ENCODE measurements at places on chromosomes 6 and 20.

DNA sequence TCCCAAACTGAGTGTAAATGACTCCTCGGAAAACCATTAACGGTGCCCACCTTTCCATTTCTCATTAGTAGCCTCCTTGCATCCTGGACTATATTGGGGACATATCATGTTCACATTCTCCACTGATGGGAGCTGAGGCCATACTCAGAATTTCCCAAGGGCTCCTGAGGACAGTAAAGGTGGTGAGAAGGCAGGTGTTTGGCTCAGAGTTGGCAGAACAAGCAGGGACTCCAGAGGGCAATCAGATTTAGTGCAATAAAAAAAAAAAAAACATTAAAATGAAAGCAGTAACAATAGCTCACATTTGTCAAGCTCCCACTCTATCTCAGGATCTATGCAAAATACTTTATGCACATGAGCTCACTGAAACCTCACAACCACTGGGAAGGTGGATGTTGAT is 401.4 kb downstream of the MAFB start:
- no peaks in the 10 kb centered on the region for H3K36me3 ChIP-seq
- H3K4me3 ChIP-seq, result no peak overlapping the region
- peaks cover 8% of the 10 kb centered on the region for H3K27me3 ChIP-seq
- no peaks in the 10 kb centered on the region for H3K4me1 ChIP-seq

DNA sequence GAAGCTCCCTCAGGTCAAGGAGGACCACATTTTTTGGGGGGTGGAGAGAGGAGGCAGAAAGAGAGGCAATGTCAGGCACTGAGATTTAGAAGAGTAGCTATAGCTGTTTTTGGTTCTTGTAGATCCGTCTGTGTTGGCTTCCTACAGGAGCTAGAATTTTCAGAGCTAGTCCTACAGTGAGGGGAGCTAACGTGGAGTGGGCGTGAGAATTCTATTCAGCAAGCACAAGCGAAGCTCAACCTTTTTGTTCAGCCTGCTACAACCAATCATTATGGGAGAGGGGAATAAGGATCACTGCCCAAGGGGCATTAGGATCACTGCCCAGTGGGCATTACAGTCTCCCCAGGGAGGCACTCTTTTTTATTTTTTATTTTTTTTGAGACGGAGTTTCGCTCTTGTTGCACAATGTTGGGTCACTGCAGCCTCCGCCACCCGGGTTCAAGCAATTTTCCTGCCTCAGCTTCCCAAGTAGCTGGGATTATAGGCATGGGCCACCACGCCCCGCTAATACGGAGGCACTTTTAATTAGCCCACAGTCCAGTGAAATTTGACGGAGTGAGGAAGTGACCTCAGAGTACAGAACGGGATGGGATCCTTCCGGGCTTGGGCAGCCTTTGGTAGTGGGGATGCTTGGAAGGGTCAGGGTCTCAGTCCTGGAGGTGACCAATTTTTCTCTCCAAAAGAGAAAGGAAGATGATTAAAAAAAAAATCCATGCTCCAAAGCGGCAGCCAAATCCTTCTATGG is 1.1 kb upstream of the PANK2 start:
- H3K4me3 ChIP-seq, result peak overlapping the region; percentile 97
- no peaks in the 10 kb centered on the region for H3K27me3 ChIP-seq
- H3K27ac ChIP-seq, result peak overlapping the region; percentile 87
- peaks cover 7% of the 10 kb centered on the region for H3K4me1 ChIP-seq
- DNase-seq, result no peak

DNA sequence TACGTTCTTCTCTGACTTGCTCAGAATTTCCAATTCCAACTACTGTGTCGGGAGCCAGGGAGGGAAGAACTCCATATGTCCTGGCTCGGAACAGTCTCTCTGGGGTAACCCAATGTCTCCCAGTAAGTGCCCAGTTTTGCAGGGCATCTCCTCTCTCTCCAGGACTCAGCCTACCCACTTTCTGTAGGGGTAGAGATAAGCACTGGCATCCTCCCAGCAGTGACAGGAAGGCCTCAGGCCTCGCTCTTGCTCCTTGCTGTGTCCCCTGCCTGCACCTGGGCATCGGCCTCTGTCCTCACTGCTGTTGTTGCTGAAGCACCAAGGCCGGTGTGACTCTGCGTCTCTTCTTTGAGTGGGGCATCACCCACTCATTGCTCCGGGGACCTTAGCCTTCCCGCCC is 388.9 kb upstream of the JARID2 start:
- no peak overlapping the region for H3K4me3 ChIP-seq
- H3K36me3 ChIP-seq, result no peaks in the 10 kb centered on the region
- no peak for DNase-seq
- H3K4me1 ChIP-seq, result no peaks in the 10 kb centered on the region
- no peak overlapping the region for H3K27ac ChIP-seq

DNA sequence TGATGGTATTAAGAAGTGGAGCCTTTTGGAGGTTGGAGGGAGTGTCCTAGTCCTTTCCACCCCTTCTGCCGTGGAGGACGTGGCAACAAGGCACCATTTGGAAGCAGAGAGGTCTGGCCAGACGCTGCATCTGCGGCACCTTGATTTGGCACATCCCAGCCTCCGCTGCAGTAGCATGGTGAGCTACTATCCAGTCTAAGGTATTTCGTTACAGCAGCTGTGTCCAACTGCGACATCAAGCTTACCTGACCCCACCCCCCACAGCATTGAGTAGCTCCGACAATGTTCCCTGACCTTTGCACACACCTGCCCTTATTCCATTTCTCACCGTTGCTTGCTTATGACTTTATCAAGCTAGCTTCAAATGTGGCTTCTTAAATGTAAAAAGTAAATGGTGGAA is 29.8 kb upstream of the SYNJ2 start:
- no peak for DNase-seq
- H3K36me3 ChIP-seq, result peaks cover 15% of the 10 kb centered on the region
- H3K4me3 ChIP-seq, result no peak overlapping the region
- no peaks in the 10 kb centered on the region for H3K27me3 ChIP-seq
- H3K27ac ChIP-seq, result no peak overlapping the region

GRCh38 chr20:12941025-12941424 is 67.7 kb upstream of the SPTLC3 start:
- H3K36me3 ChIP-seq, result no peaks in the 10 kb centered on the region
- peaks cover 3% of the 10 kb centered on the region for H3K4me1 ChIP-seq
- no peak for DNase-seq
- H3K27me3 ChIP-seq, result no peaks in the 10 kb centered on the region

GRCh38 chr6:132314432-132314831 is 86.8 kb downstream of the MOXD1 start:
- H3K27ac ChIP-seq, result no peak overlapping the region
- peaks cover 83% of the 10 kb centered on the region for H3K36me3 ChIP-seq
- no peak overlapping the region for H3K4me3 ChIP-seq
- no peaks in the 10 kb centered on the region for H3K4me1 ChIP-seq
- H3K27me3 ChIP-seq, result no peaks in the 10 kb centered on the region
- no peak for DNase-seq

GRCh38 chr6:46979206-46979605 is 57.5 kb upstream of the ADGRF5 start:
- no peak for DNase-seq
- peaks cover 3% of the 10 kb centered on the region for H3K4me1 ChIP-seq
- H3K27me3 ChIP-seq, result no peaks in the 10 kb centered on the region
- no peak overlapping the region for H3K4me3 ChIP-seq

DNA sequence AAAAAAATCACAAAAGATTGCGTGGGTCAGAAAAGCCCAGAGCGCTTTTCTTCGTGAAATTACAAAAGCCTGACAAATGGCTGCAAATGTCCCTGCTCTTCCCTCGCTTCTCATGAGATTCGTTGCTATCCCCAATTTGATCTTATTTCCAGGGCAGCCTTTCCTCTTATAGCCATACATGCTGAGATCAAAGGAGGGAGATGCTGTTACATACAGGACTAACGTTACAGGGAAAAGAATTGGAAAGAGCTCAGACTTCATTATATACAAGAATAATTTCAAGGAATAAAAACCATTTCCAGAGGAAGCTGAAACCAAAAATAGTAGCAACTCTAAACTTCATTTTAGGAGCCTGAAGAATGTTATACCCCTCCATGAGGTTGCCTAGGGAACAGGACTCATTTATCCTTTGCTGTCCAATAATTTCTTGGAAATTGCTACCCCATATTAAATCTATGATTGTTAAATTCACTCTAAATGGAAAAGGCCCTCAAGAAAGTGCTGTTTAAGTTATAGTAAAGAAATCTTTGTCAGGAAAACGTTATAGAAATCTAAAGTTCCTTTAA is 81.0 kb downstream of the METTL24 start:
- H3K27ac ChIP-seq, result no peak overlapping the region
- no peak overlapping the region for H3K4me3 ChIP-seq
- H3K27me3 ChIP-seq, result no peaks in the 10 kb centered on the region
- H3K36me3 ChIP-seq, result no peaks in the 10 kb centered on the region
- H3K4me1 ChIP-seq, result no peaks in the 10 kb centered on the region
